ENCODE measurements at places on chromosomes 2 and 18. TPM values are rescaled to one million over a fixed set of nuclear protein-coding genes. Genes with fewer than 3 reads are reported as not detected.

The DNER gene
- total RNA-seq, result 84.8 TPM

The CDK5R2 gene
- not detected for total RNA-seq

The SCN7A gene
- not detected for total RNA-seq

The IWS1 gene
- total RNA-seq, result 29.0 TPM

The SLC23A3 gene
- not detected for total RNA-seq

The PLEK gene
- total RNA-seq, result not detected

The GREB1 gene
- total RNA-seq, result 3.1 TPM

The LRRC30 gene
- total RNA-seq, result not detected

The SULT1C2 gene
- total RNA-seq, result not detected

Measured in MG63 (cell line).